ENCODE measurements at places on chromosomes 7 and 10.

GRCh38 chr7:45069444-45070253 lies 19.1 kb downstream of the NACAD start:
- DNase-seq: no peak

- no peak for DNase-seq
Measured at GRCh38 chr7:99311702-99312101, 14.0 kb upstream of the ARPC1A start.

GRCh38 chr7:27631391-27631790 lies 31.3 kb downstream of the HIBADH start:
- DNase-seq: no peak

GRCh38 chr7:48681006-48681405 lies 243.3 kb upstream of the CDC14C start:
- no peak for DNase-seq

- no peak for DNase-seq
Measured at GRCh38 chr10:85857791-85858190, 508.8 kb downstream of the GRID1 start.

- no peak for DNase-seq
Measured at GRCh38 chr10:11401264-11402235, 209.9 kb downstream of the USP6NL start.

Data from GM19239 (cell line).